ENCODE measurements at places on chromosomes 12 and 14. TPM values are rescaled to one million over a fixed set of nuclear protein-coding genes. Genes with fewer than 3 reads are reported as not detected.

The CCDC91 gene
- total RNA-seq: 42.9 TPM

DNA sequence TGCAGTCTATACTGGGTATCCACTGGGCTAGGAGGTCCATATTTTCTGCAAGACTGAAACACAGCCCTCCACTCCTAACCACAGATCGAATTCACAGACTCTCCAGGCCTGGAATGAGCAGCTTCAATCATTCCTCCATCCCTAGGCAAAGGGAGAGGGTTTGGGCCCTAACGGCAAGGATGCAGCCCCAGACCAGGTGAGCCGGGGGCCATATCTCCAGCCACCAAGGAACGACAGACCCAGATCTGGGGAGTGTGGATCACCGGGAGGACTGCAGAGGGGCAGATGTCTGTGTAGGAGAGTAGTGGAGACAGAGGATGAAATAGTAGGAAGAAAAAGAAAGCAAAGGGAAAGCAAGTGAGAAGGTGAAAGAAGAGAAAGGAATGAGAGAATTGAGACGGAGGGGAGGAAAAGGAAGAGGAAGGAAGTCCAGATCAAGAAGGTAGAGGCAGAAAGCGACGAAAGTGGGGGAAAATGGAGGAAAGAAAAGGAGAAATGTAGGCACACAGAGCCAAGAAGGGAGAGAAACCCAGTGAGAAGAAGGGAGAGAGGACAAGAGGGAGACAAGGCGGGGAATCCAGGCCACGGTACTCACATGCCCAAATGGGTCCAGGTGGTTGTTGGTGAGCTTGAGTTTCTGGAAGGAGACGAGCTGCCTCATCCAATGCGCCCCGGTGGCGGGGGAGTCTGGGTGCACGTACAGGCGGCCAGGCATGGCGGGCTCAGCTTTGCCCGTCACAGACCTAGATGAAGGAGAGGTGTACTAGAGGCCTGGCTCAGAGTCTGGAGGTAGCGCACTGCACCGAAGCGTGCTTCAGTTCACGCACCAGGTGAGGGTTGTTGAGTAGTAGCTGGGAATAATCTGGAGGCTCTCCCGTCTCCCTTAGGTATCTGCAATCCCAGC, 7.7 kb downstream of the TBX5 start:
- peaks cover 100% of the 10 kb centered on the region for H3K27me3 ChIP-seq
- DNase-seq: peak; percentile 40
- H3K36me3 ChIP-seq: no peaks in the 10 kb centered on the region
- H3K27ac ChIP-seq: no peak overlapping the region
- H3K4me1 ChIP-seq: no peaks in the 10 kb centered on the region
- H3K4me3 ChIP-seq: no peak overlapping the region

- DNase-seq: no peak
- peak overlapping the region; percentile 92 for H3K27ac ChIP-seq
- no peaks in the 10 kb centered on the region for H3K27me3 ChIP-seq
- peaks cover 22% of the 10 kb centered on the region for H3K4me1 ChIP-seq
- no peaks in the 10 kb centered on the region for H3K36me3 ChIP-seq
Measured at GRCh38 chr12:46269429-46270241, 792 bp upstream of the SLC38A1 start.

DNA sequence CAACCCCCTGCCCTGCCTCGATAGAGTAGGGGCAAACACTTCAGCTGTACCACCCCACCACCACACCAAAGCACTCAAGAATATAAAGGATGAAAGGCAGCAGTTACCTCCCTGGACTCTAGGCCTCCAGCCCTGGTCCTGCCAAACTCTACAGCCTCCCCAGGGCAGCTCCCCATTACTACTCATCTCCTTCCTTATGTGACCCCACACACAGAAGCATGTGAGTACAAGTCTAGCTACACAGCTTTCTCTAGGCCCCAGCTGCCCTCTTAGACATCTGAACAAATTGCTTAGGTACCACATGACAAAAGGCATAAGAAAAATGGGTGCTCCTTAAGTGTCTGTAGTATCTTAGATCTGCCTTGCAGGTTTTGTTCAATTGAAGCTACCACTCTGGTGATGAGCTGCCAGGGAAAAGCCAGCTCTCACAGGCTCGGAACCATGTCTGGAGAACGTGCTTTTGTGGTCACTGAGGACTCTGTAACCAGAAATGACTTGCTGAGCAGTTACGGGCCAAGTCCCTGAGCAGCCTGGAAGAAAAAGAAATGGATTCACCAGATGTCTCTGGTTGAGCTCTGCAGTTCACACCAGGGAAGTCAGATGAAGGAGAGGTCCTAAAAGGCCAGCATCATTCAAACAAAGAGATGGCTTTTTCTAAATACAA, 32.8 kb downstream of the FMNL3 start:
- no peak overlapping the region for H3K4me3 ChIP-seq
- peaks cover 47% of the 10 kb centered on the region for H3K4me1 ChIP-seq
- H3K36me3 ChIP-seq: no peaks in the 10 kb centered on the region
- no peaks in the 10 kb centered on the region for H3K27me3 ChIP-seq
- peak overlapping the region; percentile 87 for H3K27ac ChIP-seq

DNA sequence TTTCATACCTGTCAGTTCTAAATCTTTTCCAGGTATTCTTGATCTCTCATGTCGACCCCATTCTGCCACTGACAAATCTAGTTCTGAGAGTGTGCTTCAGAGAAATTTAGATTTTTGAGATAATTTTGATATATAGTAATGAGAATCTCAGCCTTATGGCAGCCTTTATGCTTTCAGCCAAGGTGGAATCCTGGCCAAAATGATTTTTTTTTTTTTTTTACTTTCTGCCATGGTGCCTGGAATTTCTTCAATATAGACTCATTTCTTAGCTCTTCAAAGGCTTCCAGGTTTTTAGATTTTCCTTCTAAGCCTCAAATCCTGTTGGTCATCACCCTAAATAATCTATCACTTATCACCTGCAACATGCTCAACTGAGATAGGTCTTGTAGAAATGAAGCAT, 926.6 kb downstream of the NRXN3 start:
- H3K4me1 ChIP-seq: no peaks in the 10 kb centered on the region
- no peak for DNase-seq
- H3K27me3 ChIP-seq: no peaks in the 10 kb centered on the region
- H3K4me3 ChIP-seq: no peak overlapping the region
- H3K36me3 ChIP-seq: no peaks in the 10 kb centered on the region

Measured in sigmoid colon (tissue), 7 donors.